ENCODE measurements at places on chromosomes 5 and 9.

GRCh38 chr9:121277518-121278295 lies 9.7 kb downstream of the GSN start:
- no peak for DNase-seq

DNA sequence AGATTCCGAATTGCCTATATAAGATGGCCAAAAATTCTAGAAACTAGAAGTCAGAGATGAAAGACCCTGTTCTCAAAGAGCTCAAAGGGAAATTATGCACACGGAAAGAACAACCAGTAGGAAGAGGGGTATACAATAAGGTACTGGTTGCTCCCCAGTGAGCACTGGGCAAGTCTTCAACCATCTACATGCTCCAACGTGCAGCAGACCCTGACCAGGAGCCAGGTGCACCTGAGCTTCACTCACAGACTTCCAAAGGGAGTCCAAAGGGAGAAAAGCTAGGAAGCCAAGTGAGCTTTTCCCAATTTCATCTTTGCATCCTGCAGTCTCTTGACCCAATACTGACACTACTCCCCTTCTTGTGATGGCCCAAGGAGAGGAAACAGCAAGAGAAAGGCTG lies 3.9 kb downstream of the REEP5 start:
- no peak for DNase-seq

DNA sequence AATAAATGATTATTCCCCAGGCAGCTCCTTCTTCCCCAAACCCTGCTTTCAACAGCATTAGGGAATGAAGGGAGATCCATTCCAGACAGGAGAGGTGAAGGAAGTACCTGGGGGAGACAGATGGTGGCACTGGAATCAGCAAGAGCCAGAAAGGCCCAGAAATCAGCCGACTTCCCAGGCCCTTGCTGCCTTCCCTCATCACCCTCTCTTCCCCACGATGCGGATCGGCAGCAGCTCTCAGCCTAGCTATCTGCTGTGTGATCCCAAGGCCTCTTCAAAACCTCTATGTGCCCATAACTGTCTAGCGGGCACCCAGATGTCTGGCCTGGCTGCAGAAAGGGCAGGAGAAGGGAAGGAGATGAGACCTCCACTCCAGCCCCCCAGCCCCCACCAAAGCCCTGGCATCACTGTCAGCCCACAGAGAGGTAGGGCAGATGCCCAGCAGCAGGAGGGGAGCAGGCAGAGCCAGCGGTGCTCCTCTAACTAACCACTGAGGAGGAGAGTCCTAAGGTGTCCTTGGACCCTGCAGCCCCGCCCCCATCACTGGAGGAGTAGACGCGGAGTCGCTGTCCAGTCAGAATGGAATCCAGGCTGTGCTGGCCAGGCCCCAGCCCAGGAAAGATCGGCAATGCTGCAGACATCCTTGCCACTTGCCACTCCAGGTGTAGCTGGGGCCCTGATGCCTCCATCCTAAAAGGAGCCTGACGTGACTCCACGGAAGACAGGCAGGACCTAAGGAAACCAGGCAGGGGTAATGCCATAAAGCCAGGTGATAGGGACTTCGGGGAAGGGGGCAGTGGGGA lies 12.7 kb downstream of the CNTFR start:
- DNase-seq: no peak

- no peak for DNase-seq
These were observed 7.3 kb downstream of the ASTN2 start for GRCh38 chr9:117407436-117408022.

GRCh38 chr5:132202711-132203463 lies 24.8 kb downstream of the P4HA2 start:
- DNase-seq: no peak

- no peak for DNase-seq
These were observed 118.0 kb downstream of the VAV2 start for GRCh38 chr9:133874060-133874657.

DNA sequence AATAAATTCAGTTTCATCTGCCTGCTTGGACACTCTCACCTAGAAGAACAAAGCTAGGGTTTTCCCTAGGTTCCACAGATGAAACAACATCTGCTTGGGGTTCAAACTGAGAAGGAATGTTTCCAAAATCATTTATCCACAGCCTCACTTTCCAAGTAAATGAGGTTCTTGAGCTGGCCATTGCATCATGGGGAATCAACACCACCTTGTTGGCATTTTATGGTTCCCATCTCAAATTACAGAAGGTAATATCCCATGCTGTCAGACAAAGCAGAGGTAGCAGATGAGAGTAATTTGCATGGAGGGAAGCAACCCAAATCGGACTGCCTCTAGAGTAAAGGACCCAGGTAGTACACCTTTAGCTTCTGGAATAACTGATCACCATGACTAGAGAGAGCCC lies 10.5 kb upstream of the NR4A3 start:
- DNase-seq: no peak

DNA sequence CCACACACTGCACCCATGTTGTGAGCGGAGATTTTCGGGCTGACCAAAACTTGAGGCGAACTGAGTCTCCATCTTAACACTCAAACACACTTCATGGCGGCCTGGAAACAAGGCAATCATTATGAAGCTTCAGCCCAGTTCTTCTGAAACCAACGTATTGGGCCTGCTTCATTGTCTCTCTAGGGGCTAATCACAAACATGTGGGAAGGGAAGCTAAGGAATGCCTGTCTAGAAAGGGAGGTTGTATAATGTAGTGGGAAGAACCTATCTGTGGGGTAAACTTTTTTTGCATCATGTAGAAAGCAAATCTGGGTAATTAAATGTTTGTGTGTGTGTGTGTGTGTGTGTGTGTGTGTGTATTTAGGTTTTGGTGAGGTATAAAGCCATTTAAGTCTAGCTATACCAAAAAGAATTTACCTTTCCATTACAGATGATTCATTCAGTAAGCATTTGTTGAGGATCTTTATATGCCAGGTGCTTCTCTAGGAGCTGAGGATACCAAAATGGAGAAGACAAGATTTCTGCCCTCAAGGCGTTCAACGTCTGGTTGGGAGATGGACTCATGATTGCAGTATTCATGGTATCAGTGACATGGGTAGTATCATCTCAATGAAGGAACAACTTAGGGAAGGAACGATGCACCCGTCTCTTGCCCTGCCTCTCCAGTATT lies 29.4 kb downstream of the SLC1A3 start:
- no peak for DNase-seq

GRCh38 chr5:93130624-93131490 lies 450.2 kb downstream of the NR2F1-AS1 start:
- DNase-seq: no peak

DNA sequence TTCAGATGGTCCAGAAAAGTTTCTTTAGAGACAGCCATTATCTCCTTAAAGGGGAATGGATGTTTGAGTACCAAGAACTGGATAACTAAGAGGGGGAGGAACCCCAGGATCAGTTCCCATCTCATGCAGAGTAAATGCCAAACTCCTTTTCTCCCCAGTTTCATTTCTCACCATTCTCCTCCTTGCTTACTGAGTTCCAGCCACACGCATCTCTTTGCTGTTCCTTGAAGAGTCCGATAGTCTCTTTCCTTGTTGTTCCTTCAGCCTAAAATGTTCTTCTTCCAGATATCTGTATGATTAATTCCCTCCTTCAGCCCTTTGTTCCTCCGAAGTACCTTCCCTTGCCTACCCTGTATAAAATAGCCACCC lies 30.0 kb downstream of the KDM4C start:
- no peak for DNase-seq

Data from esophagus squamous epithelium (tissue), 5 donors.